ENCODE measurements at places on chromosomes 12 and 14.

- no peak for DNase-seq
Observed at GRCh38 chr12:6452245-6452943, 552 bp downstream of the TAPBPL start.

DNA sequence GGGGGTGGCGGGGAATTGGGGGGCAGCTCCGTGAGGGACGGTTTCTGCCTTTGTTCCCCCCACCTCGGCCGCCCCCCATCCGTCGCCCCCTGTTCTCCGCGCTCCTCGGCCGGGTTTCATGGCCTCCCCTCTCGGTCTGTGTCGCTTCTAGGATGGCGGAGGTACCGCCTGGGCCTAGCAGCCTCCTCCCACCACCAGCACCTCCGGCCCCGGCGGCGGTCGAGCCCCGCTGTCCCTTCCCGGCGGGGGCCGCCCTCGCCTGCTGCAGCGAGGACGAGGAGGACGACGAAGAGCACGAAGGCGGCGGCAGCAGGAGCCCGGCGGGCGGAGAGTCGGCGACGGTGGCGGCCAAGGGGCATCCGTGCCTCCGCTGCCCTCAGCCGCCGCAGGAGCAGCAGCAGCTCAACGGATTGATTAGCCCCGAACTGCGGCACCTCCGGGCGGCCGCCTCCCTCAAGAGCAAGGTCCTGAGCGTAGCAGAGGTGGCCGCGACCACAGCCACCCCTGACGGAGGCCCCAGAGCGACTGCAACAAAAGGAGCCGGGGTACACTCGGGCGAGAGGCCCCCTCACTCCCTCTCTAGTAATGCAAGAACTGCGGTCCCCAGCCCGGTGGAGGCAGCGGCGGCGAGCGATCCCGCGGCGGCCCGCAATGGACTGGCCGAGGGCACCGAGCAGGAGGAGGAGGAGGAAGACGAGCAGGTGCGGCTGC is 575 bp downstream of the NAA30 start:
- DNase-seq, result no peak

DNA sequence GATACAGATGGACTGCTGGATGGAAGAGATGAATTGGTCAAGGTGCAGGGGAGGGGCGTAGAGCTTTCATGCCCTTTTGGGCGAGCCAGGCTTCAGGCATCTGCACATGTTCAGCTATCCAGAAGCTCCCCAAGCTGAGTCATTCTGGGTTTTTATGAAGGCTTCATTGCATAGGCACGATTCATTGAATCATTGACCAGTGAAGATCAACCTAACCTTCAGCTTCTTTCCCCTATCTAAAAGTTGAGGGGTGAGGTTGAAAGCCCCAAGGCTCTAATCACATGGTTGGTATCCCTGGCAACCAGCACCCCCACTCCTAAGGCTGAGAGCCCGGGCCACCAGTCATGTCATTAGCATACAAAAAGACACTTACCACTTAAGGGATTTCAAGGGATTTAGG is 36.3 kb downstream of the RPS29 start:
- DNase-seq, result no peak

GRCh38 chr12:124381456-124382296 is 86.8 kb downstream of the RFLNA start:
- no peak for DNase-seq

- DNase-seq, result no peak
Observed at GRCh38 chr14:61553730-61554641, 141.3 kb upstream of the HIF1A start.

DNA sequence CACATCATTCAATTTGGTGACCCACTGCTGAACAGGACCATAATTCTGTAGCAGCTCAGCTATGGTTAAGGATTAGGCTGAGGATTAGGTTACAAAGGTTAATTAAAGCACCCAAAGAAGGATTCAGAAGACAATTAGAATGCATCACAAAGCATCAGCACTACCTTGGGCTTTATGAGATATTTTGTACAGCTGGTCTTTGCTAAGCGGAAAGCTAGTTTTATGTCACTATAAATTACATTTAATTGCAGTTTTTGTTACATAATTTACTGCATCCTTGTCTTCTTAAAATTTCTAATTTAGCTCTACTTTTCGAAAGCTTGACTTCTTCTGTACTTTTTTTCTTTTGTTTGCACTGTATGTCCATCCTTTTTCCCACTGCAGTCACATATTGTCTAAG is 711.5 kb downstream of the RPS29 start:
- DNase-seq, result no peak

All from NCI-H345 (cell line).